ENCODE measurements at places on chromosomes 1 and 21.

DNA sequence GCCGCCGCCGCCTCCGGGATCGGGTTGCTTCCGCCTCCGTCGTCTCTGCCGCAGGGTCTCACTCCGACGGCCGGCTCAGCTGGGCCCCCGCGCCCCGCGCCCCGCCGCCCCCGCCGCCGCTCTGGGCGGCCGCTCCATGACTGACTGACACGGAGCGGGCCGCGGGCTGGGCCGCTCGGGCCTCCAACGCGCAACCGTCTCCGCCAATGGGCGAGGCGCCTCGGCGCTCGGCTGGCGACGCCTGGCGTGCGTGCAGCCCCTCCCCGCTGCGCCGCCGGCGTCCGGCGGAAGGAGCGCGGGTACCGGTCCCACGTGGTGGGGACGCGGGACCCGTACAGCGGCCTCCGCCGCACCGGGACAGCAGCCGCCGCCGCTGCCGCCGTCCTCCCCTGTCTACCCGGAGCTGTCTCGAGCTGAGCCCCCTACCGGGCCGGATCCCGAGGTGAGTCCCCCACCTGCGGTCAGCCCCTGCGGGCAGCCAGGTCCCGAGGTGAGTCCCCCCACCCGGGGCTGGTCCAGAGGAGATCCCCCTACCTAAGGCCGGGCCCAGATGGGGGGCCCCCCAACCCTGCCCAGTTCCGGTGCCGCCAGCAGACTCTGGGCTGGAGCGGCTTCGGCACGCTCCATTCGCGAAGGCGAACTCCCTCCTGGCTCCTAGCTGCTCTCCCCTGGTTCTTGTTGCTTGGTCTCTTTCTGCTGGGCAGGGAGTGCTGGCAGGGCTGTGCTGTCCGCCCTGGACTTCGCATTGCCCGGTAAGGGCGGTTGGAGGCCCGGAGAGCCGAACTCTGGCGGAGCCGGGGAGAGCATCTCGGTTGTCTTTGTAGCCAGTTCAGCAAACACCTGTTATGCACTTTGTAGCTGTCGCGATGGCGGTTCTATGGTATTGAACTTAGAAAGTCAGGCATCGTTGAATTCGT is at the start of the genes TAF5L and URB2:
TSS of gene TAF5L (minus strand) at position 208 of the 917 bp plus-strand sequence. CDS start 11,640 bp downstream, outside the sequence.
TSS of gene URB2 (plus strand) at position 333 of the 917 bp plus-strand sequence. CDS start 1,387 bp downstream, outside the sequence.
- peak; percentile 77 for DNase-seq

GRCh38 chr1:44348061-44348485 is 7.0 kb downstream of the ERI3 start:
- no peak for DNase-seq

DNA sequence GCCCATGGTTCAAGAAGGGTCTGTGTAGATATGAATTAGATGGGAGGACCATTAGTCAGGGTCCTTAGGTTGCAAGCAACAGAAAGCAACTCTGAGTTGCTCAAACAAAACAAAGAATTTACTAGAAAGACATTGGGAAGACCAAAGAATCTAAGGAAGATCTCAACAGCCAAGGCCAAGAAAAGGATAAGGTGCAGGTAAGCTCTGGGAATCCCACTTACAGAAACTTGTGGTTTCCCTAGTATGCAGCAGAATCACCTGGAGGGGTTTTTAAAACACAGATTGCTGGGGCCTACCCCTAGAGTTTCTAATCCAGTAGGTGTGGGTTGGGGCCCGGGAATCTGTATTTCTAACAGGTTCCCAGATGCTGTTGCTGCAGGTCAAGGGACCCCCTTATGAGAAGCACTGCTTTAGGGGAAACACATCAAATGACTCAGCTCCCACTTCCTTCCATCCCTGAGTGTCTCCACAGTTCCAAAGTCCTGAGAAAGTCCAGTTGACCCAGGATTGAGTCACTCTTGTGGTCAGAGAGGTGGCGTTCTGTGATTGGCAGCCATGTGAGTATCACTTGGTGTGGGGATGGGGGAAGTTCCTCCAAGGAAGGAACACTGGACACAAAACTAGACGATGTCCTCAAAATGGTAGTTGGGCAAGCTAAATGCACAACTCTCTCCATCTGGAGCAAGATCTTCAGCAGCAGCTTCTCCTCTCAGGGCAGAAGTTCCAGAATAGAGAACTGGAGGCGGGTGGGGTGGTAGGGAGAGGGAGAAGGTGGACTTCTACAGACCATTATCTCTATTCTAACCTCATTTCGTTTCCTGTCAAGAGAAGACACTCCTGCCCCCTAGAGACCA is 24.2 kb upstream of the EYA3 start:
- DNase-seq: peak; percentile 93

- DNase-seq: no peak
These were observed 75.1 kb downstream of the VPS26C start for GRCh38 chr21:37192019-37192418.

- DNase-seq: no peak
These were observed 2.9 kb downstream of the C1QA start for GRCh38 chr1:22639286-22639685.

- peak; percentile 96 for DNase-seq
These were observed 70.6 kb downstream of the FGGY start for GRCh38 chr1:59367301-59368007.

DNA sequence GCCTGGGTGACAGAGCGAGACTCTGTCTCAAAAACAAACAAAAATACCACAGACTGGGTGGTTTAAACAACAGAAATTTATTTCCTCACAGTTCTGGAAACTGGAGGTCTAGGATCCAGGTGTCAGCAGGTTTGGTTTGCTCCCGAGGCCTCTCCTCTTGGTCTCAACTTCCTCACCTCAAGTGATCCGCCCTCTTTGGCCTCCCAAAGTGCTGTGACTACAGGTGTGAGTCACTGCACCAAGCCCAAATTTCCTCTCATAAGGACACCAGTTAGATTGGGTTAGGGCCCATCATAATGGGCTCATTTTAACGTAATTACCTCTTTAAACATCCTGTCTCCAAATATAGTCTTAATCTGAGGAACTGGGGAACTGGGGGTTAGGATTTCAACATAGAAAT is 35.5 kb downstream of the MFSD2A start:
- no peak for DNase-seq

DNA sequence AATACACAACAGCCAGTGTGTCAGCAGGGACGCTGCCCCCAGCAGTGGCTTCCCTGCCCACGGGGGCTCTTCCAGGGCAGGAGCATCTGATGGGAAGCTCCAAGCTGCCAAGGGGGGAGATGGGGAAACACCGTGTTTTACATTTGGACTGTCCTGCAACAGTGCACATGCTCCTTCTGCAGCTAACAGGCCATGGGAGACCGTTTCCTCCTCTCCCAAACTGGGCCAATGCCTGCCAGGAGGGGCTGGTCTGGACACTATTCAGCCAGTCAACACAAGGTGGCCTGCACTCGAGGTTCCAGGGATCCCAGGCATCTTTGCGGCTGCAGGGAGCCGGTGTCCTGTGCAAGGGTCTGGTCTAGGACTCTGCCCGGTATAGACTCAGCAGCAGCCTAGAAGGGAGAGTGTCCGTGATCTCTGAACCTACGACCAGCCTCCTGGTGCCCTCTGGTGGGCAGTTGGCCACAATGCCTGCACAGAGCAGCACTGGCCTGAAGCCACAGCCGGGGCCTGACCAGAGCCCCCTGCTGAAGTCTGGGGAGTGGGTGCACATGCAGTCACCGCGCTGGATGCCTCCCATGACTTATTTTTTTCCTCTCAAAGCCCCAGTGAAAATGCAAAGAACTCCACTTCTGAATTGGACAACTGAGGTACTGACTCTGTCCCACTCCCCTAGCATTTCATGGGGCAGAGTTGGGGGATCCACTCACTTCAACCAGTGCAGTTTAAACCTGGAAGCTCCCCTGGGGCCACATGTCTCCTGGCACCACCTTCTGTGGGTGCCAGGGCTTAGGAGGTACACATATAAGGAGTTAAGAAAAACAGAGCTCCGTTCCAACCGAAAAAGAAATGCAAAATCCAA is 33.3 kb downstream of the RCC2 start:
- peak; percentile 33 for DNase-seq

DNA sequence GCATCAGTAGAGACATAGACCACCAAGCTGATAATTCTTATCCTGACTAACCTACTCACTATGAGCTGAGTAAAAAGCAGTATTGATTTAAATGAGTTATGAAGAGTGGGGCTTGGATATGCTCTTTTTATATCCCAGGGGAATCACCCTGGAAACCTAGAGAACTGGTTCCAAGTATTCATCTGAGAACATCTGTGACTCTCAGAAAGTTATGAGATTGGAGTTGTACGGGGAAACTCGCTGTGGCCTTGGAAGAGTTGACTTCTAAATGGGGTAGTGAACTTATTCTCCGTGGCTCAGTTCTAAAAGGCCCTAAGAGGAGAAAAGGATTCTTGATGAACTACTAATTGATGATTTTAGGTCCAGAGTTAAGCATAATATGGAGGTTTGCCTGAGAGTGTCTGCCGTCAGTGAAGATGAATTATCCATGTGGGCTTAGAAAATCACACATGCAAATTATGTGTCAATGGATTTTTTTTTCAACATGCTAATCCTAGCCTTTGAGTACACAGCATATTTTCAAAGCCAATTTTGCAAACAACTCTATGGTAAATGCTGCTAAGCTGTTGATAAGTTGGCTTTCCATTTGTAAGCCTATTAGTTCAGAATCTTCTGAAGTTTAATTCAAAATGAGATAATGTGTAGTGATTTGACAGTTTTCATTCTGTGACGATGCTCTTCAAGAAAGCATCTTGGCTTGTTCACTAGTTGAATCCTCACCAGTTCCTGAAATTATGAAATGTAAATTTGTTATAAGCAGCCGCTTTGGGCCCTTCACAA is 122.7 kb downstream of the FGGY start:
- no peak for DNase-seq

DNA sequence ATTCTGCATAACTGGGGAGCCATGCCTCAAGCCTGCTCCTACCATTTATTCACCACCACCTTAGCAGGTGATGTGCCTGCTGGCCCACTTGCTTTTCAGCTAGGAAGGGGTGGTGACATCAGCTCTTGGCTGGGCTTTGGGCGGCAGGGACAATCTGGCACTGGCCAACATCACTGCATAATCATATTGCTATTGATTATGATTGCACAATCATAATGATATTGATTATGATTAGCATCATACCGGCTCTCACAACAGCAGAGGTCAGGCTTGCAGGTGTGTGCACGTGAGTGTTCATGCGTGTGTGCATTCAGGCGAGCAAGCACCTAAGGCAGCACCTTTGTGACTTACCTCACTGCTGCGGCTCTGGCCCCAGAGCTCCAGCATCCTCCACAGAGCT is 273.8 kb downstream of the AJAP1 start:
- DNase-seq: no peak

DNA sequence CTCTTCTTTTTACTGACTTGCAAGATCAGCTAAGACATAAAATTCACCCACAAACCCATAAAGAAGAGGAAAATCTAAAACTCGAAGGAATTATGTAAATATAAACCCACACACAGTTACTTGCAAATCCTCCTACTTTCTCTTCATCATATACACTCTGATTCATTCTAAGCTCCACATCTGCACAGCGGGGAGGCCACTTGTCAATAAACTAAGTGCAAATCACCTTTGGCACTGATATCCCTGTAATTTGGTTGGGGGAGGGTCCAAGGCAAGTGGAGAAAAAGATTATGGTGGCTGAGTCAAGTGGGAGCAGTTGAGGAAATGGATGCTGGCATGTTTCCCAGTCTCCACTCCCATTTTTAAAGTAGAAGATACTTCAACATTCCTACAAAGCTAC is 596.5 kb downstream of the MATN1 start:
- no peak for DNase-seq

DNA sequence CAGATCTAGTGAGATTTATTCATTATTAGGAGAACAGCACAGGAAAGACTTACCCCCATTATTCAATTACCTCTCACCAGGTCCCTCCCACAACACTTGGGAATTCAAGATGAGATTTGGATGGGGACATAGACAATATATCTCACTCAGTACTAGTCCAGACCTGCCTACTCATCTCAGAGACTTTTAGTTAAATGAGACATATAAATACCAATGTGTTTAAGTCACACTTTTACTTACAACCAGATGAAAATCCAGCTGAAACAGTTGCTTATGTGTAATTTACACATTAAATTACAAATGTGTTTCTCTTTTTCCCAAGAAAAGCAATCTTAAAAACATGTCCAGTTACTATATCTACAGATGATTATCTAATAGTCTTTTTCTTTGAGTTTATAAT is 1145.6 kb downstream of the KCNT2 start:
- no peak for DNase-seq

- DNase-seq: no peak
These were observed 60.1 kb upstream of the KAZN start for GRCh38 chr1:14538335-14538734.

- no peak for DNase-seq
These were observed 513.7 kb upstream of the PLXNA2 start for GRCh38 chr1:208757846-208758245.

DNA sequence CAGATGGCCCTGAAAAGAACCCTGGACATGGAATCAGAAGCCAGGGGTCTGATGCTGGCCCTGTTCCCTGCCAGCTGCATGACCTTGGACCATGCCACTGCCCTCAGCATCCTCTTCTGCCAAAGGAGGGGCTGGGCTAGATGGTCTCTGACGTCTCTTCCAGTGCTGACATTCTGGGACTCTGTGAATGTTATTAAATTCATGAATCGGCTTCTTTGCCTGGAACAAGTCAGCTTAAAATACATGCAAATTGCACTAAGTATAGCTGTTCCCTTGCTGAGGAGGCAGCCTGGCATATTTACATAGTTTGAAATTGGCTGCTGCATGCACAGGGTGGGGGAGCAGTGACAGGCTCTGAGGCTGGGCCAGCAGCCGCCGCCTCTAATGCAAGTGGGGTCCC is 23.8 kb downstream of the KCNA2 start:
- DNase-seq: no peak

GRCh38 chr1:224106568-224107281 is 7.2 kb upstream of the FBXO28 start:
- DNase-seq: peak; percentile 73

DNA sequence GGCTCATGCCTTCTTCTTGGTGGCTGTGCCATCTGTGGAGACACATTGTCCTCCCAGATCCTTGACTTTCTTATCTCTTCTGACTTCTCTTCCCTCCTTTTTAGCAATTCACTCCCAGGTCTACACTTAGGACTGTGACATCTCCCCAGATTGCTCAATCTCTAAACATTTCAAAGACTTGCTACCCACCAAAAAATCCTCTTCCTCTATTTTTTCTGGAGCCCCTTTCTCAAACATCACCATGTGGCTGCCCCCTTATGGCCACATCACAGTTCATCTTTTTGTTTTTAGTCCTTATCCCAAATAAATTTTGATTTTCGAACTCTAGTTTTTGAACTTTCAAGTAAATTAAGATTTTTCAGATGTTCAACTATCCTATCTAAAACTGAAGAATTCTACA is 148.6 kb upstream of the HOOK1 start:
- peak; percentile 89 for DNase-seq

DNA sequence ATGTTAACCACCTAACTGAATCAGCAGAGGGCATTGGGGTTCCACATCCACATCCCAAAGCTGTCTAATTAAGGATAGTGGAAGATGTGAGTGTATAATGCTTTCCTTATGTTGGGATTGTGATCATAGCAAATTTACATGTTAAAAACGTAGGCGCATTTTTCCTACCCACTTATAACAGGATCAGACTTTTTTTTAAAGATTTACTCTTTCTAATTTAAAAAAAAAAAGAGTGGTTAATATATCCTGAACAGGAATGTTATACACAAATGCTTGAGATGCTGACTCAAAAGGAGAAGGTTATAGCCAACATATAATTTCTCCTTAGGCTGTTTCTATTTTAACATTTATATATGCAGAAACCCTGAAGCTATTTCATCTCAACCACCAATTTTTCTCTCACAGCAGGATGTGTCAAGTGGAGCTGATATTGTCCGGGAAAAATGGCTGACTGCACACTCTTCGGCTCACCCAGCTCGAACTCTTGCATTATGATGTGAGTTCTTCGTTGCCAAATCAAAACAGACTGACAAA is 40.3 kb downstream of the RGS5 start:
- DNase-seq: no peak

Measured in MV-4-11 (cell line).